Dermis microvascular lymphatic vessel endothelial cell (primary cell): ENCODE measurements at places on chromosomes 5 and 9.
A peak's percentile ranks its signal among the peaks of the same experiment; 100 is the strongest.

GRCh38 chr5:159804121-159804520 is 112.2 kb upstream of the ADRA1B start:
- no peak for DNase-seq

DNA sequence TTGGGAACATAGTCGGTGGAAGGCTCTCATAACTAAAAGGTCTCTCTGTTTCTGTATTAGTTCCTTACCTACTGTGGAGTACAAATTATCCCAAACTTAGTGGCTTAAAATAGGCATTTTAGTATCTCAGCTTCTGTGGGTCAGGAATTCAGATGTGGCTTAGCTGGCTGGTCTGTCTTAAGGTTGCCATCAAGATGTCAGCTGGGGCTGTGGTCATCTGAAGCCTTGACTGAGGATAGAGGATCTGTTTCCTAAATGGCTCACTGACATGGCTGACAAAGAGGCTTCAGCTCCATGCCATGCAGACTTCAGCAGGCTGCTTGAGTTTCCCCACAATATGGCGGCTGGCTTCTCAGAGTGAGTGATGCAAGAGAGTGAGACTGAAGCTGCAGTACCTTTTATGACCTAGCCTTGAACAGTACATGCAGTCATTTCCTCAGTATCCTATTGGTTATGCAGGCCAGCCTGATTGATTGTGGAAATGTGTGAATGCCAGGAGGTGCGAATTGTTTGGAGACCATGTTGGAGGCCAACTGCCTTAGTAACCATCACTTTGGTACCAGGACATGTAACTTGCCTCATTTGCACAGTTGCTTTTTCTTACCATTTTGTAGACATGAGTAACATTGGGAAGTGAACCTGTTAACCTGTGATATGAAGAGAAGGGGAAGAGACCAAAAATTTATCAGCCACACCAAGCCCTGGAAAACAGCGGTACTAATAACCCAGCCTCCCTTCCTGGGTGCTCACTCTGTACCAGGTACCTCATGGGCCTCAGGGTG is 152.8 kb upstream of the IER5L start:
- DNase-seq: no peak

DNA sequence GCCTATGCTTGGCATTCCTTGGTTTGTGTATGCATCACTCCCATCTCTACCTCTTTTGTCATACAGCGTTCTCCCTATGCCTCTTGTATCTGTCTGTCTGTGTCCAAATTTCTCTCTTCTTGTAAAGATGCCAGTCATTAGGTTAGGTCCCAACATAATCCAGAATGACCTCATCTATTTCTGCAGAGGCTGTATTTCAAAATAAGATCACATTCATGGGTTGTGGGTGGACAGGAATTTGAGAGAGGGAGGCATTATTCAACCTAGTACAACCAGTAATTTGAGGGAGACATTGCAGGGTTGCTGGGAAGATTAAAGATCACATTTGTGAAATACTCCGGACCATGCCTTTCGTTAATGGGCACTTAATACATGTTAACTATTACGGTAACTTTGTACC is 155.0 kb downstream of the MAN2A1 start:
- no peak for DNase-seq

- no peak for DNase-seq
Measured at GRCh38 chr9:88741335-88741734, 206.4 kb downstream of the NXNL2 start.

GRCh38 chr5:9165546-9165945 is 380.3 kb downstream of the SEMA5A start:
- DNase-seq: no peak

DNA sequence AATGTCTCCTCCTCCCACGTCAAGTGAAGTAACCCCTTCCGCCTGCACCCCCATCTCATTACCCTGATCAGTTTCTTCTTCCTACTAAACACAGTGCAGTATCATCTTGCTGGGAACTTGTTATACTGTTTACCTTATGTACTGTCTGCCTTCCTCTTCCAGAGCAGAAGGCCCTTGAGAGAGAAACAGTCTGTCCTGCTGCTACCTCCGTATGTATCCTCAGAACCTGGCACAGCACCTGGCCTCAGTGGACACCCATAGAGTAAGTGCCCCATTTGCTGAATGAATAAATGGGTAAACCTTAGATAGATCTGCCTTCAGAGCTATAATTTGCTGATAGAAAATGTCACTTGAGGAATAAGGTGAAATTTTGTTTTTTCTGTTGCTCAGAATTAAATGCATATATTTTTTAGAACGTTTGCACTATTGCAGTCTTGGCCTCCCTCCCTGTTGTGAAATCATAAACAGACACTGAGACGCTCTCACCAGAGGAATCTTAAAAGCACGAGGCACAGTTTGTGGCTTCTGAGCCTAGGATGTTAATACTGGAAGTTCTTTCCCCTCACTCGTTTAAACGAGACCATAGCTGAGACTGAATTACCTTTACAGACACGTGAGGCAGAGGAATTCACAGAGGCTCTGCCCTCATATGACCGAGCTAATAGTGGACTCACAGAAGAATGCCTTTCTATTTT is 223.1 kb upstream of the DAP start:
- no peak for DNase-seq

DNA sequence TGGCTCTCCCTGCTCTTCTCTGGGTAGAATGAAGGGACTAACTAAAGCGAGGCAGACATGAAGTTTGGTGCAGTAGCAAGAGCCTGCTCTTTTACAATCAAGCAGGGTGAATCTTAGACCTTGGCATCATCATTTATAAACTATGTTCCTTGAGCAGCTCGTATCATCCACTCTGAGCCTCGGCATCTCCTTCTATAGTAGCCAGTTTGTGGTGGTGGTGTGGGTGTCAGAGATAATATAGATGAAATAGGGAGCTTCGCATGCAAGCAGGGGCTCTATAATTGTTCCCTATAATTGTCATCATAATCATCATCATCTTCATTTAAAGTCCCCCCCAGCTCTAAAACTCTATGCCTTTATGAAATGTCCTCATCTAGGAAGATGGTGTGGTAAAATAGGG is 72.5 kb upstream of the SAP30L start:
- no peak for DNase-seq

DNA sequence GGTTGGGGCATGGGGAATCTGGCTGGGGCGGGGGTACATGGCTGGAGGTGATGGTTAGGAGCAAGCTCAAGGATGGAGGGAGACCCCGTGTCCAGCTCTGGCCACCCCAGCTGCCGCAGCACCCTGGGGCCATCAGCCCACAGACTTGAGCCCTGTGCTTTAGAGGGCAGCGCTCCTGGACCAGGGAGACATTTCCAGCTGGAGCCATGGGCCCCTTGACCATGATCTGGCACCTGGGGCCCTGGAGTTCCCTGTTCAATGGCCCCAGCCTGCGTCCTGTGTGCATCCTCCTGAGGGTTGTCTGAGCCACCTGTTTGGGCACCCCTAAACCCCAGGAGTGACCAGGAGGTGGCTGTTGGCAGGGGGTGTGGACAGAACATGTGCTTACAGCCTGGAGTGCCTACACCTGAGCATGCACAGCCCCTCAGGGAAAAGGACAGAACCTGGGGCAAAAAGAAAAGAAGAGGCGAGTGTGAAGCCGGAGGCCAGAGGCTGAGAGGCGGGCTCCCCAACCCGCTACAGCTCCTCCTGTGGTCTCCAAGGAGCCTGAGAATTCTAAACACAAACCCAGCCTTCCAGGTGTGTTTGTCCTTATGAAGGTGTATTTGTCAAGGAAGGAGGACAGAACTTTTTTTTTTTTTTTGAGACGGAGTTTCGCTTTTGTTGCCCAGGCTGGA is 126.7 kb downstream of the C9orf50 start:
- no peak for DNase-seq

DNA sequence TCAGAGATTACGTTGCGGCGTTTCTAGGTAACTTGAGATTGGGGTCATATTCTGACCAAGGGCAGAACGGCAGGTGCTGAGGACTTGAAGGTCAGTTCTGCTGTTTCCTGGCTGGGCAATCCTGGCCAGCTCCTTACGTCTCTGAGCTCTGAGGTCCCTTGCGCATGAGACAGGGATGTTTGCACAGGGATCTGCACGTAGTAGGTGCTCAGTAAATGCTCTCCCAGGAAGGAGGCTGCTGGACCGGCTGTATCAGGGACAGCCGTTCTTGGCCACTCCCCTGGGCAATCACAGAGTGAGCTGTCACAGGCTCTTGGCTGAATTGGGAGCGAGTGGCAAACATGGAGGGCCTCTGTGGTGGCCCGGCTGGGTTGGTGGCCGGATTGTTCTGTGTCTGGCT is 8.3 kb downstream of the NCS1 start:
- no peak for DNase-seq

GRCh38 chr5:175467983-175468690 is 10.2 kb upstream of the SFXN1 start:
- DNase-seq: no peak

GRCh38 chr5:19018822-19019221 is 969.2 kb downstream of the CDH18 start:
- no peak for DNase-seq

DNA sequence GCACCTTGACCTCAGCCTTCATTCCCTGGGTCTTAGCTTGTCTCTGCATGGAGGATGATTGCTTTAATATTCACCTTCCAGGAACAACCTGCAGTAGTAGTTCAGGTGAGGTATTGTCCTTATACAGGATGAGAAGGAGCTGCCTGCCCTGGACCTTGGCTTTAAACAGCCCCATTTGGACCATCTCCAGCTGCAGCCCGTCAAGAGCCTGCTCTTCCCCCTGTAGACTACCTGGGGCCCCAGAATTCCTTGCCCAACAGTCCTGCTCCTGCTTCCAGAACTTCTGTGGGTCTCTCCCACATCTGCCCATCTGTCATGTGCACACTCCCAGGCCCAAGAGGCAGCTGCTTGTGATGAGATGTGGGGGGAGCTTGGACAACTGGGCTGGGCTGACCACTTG is 12.2 kb upstream of the OTP start:
- DNase-seq: no peak

GRCh38 chr5:120532835-120533234 is 68.7 kb downstream of the PRR16 start:
- DNase-seq: no peak

DNA sequence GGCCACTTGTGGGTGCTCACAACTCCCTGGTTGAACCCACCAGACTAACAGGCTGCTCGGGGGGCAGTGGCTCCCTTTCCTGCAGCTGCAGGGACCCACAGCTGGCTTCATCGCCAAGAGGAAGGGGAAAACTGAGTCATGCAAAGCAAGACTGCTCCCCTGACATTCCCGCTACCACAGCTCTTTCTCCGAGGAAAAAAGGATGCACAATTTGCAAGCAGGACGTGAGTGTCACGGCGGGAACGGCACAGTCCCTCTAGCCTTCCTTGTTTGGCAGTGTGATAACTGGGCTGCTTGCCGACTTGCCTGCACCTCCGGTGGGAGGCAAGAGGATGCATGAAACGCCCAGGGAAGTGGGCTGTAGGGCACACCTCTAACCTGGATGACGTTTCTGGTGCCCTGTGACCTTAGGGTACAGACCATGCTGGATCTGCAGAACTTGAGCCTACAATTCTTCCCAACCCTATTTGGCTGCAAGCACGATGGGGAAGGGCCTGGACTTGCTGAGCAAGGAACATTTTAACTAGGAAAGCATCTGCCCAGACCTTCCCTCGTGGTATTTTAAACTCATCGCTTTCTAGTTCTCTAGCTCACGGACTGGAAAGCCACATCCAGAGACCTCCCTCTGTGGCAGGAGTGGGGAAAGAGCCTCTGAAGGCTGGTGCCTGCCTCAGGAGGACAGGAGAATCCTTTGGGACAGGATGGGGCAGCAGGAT is 7.8 kb downstream of the SH3PXD2B start:
- DNase-seq: peak; percentile 69

GRCh38 chr5:133939668-133940067 is 28.8 kb downstream of the C5orf15 start:
- no peak for DNase-seq

GRCh38 chr5:37739817-37740261 is 100.0 kb downstream of the GDNF start:
- no peak for DNase-seq

DNA sequence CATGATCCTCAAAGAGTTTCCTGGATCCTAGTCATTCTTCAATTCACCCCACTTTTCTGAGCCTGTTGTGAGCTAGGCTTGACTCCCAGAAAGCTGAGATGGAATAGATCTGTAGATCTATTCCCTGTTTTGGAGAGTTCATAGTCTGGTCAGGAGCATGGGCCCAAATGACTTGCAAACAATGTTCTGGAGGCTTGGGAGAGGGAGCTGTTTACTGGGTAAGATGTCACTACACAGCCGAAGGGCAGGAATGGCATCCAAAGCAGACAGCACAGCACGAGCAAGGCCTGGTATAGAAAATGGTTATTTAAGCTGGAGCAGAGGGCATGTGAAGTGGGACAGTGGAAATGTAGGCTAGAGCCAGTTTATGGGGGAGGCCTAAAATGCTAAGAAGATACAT is 152.5 kb upstream of the ALDH1B1 start:
- no peak for DNase-seq
